Activated CD4-positive, alpha-beta T cell treated with anti-CD3 and anti-CD28 coated beads, Interleukin-10, Interleukin-2, amounts not matched to agents 100 ng/mL and 50 ng/mL, durations not matched to agents 16 hours and 8 hours (primary cell): ENCODE measurements at places on chromosomes 2 and 18.

- no peak for DNase-seq
These were observed 61.2 kb upstream of the LRRTM1 start for GRCh38 chr2:80365762-80366161.

- no peak for DNase-seq
These were observed 160.4 kb downstream of the AGAP1 start for GRCh38 chr2:235654103-235654813.

DNA sequence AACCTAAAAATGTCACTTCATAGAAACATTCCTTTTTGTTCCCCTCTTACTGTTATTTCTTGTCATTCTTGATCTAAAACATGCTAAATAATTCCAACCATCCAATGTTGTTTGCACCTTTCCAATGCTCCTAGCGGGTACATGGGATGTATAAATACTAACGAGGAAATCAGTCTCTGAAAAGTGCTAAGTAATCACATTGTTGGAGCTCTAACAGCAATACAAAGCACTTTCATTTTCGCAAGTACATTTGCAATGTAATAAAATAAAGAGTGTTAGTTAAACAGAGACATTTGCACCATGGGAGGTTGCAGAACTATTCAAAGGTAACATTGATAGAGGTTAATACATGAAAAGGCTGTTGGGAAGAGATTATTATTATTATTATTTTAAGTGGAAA is 286.2 kb upstream of the ACVR2A start:
- no peak for DNase-seq

GRCh38 chr2:24914713-24915112 is 5.3 kb downstream of the ADCY3 start:
- DNase-seq: no peak

- no peak for DNase-seq
These were observed 744.8 kb upstream of the ID2 start for GRCh38 chr2:7937082-7937481.

- no peak for DNase-seq
These were observed 90.8 kb downstream of the ZFP36L2 start for GRCh38 chr2:43135583-43135982.

- no peak for DNase-seq
These were observed 219.8 kb upstream of the SPHKAP start for GRCh38 chr2:228401065-228401912.

DNA sequence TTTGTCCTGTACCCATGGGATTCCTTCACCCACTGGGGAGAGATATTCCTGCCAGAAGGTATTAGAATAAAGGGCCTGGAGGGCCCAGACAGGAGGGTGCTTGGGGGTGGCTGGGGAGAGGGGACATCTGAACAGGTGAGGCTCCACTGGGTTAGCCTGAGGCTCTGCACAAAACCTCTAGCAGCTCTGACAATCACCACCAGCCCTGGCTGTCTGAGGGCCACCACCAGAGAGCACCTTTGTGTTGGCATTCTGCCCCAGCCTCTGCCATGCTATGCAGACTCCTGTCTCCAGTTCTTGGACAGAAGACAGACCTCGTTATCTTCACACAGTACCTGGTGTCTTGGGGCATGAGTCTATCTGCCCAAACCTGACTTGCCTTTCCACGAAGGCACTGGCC is 25.3 kb downstream of the SLC16A14 start:
- no peak for DNase-seq

DNA sequence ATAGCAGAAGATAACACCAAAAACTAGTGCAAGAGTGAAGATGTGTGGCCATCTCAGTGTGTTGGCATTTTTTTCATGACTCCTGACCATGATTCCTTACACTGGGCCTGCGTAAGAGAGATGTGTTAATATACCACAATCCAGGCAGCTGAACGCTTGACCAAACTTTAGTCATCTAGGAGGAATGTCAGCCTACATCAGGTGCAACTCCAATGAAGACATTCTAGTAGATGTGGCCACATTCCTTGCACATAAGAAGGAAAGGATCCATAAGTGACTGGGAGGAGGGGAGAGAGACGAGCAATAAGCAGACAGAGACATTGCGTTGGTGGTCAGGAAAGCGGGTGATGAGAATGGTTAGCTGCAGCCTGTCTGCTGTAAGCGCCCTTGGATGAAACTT is 42.6 kb downstream of the CYRIA start:
- DNase-seq: no peak

- DNase-seq: no peak
These were observed 632.5 kb downstream of the SUCLG1 start for GRCh38 chr2:83826577-83826976.

- no peak for DNase-seq
These were observed 98.8 kb upstream of the NCKAP5 start for GRCh38 chr2:133667085-133667484.

- DNase-seq: peak; percentile 92
These were observed 856.1 kb upstream of the ID2 start for GRCh38 chr2:7825591-7826312.

GRCh38 chr2:157441072-157441454 is 2.8 kb downstream of the CYTIP start:
- peak; percentile 74 for DNase-seq

DNA sequence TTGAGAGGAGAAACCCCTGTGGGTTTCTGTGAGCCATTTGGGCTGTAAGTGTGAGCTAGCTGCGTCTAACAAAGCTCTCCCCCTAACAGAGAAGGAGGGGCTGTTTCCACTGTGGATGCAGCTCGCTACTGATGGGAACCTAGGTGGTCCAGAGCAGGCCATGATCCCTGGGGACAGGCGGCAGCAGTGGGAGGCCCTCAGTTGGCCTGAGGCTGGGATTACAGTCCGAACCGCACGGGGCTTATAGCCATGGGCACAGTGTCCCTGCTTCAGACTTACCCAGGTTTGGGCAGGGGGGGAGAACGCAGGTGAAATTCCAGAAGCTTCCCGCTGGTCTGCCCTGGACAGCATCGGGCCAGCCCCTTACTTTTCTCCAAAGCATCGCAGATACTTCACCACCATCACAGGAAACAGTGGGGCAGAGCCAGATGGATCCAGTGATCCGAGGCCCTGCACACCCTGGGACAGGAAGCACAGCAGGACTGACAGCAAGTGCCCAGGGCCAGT is 139.4 kb downstream of the SEPTIN10 start:
- DNase-seq: no peak

DNA sequence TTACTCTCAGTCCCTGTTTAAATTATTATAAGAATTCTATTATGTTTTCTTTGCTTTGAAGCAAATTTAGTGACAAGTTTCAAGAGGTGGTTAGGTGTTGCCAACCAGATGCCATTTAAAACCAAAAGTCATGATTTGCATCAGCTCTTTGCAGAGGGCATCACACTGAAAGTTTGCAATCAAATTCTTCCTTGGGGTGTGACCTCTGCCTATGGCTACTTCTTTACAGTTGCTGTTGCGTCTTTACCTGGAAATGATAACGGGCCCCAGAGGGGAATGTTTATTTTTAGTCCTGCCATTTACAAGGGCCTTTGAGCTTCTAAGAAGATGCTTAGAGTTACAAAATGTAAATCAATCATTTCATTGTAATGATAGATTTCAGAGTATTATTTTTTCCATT is 561.0 kb downstream of the ARHGAP15 start:
- peak; percentile 88 for DNase-seq

GRCh38 chr18:79510046-79510685 is 114.4 kb downstream of the NFATC1 start:
- DNase-seq: no peak

GRCh38 chr2:12552092-12552491 is 164.6 kb upstream of the TRIB2 start:
- no peak for DNase-seq

- DNase-seq: no peak
These were observed 464.3 kb downstream of the NBAS start for GRCh38 chr2:15096873-15097272.

DNA sequence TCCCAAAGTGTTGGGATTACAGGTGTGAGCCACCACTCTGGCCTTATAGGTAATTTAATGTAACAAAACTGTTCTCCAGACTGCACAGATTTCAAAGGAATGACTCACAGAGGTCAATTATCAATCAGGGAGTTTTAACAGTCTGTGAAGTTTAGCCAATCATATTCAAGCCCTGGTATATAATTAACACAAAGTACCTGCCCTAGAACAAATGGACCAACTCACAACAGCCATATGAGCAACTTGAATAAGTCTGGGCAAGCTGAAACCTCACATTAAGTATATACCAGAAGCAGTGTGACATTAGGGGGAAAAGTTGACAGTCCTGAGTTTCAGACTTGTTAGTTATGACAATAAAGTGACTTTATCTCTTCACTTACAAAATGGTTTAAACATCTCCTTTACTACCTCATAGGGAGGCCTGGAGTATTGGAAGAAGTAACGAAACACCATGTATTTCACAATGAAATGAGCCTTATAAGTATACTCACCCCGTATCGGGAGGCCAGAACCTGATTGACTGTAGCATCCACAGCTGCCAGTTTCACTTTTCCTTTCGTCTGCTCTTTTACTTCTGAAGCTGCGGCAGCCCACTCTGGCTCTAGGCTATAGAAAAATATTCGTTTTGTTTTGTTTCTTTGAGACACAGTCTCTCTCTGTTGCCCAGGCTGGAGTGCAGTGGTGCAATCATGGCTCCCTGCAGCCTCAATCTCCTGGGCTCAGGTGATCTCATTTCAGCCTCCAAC is 22.2 kb downstream of the PDIA6 start:
- peak; percentile 45 for DNase-seq

DNA sequence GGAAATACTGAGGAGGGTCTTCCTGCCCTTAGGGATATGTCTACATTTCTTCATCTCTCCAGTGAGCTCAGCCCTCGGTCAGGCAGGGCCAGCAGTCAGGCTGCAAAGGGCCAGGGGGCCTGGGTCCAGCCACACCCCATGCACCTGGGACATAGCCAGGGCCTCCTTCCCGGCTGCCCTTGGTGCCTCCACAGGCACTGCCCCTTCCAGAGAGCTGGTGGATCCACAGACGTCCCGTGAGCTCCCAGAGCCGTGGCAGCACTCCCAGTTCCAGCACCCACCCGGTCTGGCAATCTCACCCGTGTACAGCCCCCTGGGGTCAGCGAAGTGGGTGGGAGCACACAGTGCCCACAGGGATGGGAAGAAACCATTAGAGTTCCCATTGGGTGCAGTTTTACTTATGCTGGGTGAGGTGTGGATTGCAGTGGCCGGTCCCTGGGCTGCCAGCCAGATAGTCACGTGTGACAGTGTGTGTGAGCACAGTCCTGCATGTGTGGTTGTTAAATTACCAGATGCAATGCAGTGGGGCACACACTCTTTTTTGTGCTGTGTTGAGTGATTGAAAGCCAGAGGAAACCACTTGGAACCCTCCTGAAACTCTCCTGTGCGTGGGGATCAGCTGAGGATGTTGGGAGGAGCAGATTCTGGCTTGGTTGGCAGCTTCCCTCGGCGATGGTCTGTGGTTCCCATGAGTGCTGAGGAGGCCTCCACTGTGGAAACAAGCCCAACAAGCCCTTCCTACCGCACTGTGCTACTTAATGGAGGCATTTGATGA is 131.0 kb downstream of the SNTG2 start:
- DNase-seq: no peak

DNA sequence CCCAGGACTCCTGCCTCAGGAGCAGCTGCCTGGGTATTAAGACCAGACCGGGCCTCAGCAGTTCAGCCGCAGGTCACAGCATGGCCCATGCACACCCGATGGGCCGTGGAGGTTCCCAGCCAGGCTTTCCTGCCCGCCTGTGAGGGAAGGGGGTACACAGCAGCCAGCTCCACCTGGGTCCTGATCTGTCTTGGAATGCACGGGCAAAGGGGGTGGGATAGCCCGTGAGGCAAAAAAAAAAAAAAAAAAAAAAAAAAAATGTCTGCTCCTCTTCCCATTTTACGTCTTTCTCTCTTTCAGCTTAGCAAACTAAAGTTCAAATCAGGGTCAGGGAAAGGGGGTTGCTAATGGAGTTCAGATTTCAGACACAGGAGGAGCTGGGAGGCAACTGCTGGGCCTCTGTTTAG is 385.2 kb downstream of the TNS1 start:
- no peak for DNase-seq

DNA sequence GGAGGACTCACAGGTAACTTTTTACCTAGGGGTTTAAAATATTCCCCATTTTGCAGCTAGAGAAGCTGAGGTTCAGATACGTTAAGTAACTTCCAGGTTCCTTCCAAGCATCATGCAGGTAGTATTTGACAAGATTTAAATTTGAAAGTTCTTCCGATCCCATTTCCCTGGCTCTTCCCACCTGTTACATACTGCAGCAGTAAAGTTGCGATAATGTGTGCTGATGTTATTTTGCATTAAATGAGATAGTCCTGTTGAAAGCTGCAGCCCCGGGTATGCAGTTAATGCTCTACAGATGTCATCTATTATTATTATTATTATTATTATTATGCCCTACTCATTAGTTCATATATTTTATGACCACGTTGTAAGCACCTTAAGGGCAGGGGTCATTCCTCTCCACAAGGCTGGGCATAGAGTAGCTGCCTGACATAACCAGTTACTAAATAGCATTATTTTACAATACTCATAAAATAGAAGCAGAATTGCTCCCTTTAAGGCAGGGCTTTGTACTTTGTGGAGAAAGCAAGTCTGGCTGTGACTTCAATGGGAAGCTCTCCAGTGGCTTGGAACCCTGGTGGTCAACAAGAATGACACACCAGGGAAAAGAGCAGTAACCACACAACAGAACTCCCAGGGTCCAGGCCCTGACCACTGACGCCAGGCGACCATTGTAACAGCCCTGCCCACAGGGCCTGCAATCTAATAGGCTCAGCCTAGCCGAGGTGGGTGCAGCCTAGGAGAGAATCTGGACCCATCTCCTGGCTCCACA is 112.0 kb upstream of the STPG4 start:
- no peak for DNase-seq

DNA sequence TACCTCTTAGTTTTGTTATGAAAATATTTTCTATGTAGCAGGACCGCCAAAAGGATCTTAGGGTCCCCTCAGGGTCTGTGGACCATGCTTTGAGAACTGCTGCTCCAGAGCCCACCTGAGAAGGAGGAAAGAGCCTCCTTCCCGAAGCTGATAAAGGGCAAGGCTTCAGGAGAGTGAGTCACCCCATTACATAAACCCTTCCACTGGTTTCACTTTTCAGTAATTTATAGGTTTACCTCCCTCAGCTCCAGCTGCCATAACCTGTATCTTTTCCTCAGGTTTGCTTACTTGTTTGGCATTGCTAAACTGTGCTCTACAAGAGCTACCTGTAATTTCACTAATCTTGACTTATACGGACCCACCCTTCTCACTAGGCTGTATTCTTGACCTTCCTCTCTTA is 6.6 kb downstream of the TTLL4 start:
- DNase-seq: no peak

- no peak for DNase-seq
These were observed 7.7 kb upstream of the TRAPPC8 start for GRCh38 chr18:31950583-31950982.

DNA sequence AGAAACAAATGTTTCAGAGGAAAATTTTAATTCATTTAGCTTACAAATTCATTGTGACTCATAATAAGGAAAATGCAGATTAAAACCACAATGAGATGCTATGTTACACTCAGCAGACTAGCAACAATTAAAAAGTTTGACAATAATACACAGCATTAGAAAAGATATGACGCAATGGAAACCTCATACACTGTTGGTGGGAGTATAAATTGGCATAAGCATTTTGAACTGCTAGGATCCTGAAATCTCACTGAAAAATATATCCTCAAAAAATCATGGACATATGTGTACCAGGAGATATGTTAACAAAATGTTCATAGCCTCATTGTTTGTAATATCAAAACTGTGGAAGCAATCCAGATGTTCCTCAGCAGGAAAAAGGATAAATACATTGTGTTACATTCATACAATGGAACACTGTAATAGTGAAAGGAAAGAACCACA is 13.7 kb downstream of the CALCRL start:
- DNase-seq: no peak

GRCh38 chr2:73386894-73387636 is 1.4 kb downstream of the ALMS1 start:
- DNase-seq: no peak

- no peak for DNase-seq
These were observed 203.0 kb downstream of the SETBP1 start for GRCh38 chr18:44883671-44884070.
